ENCODE measurements at places on chromosomes 2 and 18. TPM values are rescaled to one million over a fixed set of nuclear protein-coding genes. Genes with fewer than 3 reads are reported as not detected.
A peak's percentile ranks its signal among the peaks of the same experiment; 100 is the strongest.

DNA sequence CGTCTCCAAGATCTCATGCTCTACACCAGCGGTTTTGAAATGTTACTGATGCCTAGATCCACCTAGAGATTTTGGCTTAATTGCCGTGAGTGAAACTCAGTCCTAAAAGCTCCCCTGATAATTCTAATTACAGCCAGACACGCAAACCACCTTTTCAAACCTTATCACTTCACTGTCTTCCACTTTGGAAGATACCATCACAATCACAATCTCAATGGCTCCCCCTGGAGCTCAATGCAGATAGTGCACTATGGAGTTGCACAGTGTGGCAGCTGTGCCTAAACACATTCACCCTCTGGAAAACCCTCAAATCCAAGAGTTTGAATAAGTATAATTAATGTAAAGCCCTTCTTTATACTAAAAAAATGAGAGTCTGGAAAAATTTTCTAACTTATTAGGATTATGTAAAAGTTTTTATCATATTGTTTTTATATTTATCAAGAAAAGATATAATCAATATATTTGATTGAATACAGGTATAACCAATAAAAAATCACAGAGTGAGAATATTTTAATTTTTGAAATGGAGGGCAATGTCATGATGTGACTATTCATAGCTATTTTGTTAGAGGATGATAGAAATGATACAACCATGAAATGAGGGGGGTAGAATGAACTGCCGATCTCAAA is 102.9 kb upstream of the SLC8A1 start:
- DNase-seq, result peak; percentile 61

GRCh38 chr18:9827793-9828505 is 57.8 kb upstream of the TXNDC2 start:
- DNase-seq, result no peak

DNA sequence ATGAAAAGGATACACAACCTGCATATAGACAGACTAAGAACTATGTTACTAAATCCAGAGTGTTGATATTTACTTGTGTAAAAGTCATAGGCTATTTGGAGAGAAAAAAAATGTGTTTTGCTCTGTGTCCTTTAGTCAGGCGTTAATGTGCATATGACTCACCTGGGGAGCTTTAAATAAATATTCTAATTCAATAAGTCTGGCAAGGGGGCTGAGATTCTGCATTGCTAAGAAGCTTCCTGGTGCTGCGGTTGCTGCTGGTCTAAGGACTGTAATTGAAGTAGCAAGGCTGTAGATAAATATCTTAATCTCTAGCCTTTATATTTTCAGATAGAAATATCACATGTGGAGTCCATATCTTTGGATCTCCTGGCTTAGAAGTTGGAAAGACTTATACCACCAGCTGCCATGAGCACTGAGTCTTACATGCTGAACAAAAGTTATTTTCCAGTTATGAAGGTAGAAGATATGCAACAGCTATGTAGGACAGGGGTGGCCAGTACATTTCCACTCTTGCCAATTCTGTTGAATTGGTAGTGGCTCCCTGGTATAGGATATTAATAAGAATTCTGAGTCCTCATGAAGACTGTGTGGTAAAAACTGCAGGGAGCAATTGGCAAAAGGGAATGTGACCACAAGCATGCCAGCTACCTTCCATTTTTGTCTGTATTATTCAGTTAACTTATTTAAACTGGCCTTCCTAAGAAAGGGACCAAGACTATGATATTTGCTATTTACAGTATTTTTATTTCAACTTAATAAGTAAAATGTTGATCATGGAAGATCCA is 4.8 kb downstream of the SPAG16 start:
- no peak for DNase-seq

DNA sequence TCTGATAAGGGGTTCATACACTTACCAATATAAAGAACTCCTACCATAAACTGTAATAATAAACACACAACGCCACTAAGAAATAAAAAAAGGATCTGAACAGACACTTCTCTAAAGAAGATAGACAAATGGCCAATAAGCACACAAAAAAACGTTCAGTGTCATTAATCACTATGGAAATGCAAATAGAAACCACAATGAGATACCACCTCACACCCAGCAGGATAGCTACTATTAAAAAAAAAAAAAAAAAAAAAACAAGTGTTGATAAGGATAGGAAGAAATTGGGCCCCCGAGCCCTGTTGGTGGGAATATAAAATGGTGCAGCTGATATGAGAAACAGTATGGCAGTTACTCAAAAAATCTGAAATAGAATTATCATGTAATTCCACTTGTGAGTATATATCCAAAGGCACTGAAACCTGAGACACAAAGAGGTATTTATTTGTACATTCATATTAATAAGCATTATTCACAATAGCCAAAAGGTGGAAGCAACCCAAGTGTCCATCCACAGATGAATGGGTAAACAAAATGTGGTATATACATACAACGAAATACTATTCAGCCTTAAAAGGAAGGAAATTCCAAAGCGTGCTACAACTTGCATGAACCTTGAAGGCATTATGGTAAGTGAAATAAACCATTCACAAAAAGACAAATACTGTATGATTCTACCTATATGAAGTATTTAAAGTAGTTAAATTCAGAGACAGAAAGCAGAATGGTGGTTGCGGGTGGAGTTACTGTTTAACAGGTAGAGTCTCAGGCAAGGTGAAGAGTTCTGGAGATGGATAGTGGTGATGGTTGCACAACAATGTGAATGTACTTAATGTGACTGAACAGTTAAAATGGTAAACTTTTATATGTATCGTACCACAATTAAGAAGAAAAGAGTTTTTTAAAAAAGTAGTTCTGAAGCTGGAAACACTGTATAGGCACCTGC is 17.9 kb downstream of the REV1 start:
- no peak for DNase-seq

LIMS4 gene
- 2.4 TPM for total RNA-seq

DNA sequence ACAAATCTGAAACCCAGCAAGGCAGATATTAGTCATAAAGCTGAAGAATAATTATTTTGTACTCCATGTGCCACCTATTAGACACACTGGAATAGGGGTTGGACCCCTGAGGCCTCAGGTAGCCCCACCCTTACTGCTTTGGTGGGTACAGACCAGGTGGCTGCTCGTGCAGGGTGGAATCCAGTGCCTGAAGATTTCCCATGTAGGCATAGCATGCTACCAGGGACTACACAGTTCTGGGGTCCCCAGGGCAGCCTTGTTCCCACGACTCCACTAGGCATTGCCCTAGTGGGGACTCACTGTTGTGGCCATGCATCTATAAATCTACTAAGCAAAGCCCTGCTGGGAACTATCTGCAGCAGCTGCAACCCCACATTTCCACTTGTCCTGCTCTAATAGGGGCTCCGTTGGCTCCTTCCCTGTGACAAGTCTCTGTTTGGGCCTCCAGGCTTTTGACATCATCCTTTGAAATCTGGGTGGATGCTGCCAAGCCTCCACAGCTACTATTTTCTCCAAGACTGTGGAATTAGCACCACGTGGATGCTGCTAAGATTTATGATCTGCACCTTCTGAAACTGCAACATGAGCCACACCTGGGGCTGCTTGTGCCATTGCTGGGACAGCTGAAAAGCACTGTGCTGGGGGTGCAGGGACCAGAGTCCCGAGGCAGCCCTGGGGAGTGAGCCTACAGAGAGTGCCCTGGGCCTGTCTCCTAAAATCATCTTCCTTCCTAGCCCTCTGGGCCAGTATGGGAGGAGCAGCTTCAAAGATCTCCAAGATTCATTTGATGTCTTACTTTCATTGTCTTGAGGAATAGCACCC is 303.8 kb downstream of the FSIP2 start:
- no peak for DNase-seq

LAPTM4A gene
- total RNA-seq, result 177 TPM

DNA sequence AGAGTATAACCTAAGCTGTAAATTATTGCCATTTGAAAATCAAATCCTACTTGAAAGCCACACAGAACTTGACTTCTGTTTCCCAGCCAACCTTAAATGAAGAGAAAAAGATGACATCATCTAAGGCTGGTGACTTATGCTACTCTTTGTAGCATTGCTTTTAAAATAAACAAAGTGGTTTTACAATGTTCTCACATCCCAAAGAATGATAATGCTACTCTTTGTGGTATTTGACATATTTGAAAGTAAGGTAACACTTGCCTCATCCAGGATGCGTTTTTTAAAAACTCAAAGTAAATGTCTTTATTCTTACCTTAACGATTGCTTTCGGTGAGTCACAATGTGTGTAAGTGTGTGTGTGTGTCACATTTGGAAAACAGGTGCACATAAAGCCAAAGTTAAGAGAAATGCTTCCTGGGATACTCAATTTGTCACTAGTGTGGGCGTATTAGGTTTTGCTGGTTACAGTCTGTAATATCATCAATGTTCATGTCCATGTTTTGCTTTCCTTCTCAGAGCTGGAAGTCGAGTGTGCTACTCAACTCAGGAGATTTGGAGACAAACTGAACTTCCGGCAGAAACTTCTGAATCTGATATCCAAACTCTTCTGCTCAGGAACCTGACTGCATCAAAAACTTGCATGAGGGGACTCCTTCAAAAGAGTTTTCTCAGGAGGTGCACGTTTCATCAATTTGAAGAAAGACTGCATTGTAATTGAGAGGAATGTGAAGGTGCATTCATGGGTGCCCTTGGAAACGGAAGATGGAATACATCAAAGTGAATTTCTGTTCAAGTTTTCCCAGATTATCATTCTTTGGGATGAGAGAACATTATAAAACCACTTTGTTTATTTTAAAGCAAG is 2.6 kb downstream of the PMAIP1 start:
- DNase-seq, result no peak

DNA sequence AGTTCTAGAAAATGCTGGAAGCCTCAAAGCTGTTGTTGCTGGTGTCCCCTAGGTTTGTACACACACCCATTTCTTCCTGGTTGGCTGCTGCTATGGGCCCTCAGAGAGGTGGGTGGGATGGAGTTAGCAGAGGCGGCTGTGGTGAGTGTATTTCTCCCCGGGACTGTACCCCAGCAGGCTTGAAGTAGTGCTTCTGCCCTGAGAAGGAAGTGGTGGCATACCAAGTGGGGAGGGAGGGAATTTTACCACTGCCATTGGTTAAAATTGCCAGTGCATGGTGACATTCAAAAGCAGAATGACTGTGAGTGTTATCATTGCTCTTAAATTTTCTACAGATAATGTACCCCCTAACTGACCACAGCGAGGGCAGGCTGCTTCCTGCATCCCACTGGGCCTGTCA is 125.6 kb upstream of the CAPN13 start:
- DNase-seq, result no peak

GRCh38 chr2:42854207-42854818 is 61.9 kb upstream of the HAAO start:
- DNase-seq, result peak; percentile 71

DNA sequence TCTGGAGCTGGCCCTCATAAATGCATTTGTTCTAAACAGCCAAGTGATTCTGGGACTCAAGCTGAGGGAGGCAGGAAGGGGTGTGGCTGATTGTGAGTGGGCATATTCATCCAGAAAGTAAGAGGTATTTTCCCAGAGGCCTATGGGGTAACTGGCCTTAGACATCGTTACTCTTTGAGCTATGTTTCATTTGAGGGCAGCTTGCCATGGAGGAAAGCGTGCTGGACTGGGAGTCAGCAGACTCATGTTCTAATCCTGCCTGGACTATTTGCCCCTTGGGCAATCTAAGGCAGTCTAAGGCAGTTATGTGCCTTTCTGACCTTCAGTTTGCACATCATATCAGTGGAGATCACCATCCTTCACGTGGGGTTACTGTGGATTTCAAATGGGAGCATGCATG is 93.5 kb upstream of the SLC14A2 start:
- DNase-seq, result no peak

- no peak for DNase-seq
Observed at GRCh38 chr2:239341146-239341732, 59.6 kb downstream of the HDAC4 start.

- DNase-seq, result no peak
Observed at GRCh38 chr2:149782572-149782971, 195.0 kb upstream of the MMADHC start.

LGALSL gene
- 14.6 TPM for total RNA-seq

- no peak for DNase-seq
Observed at GRCh38 chr2:172777431-172777830, 41.8 kb downstream of the RAPGEF4 start.

LYG2 gene
- not detected for total RNA-seq

COLEC12 gene
- 8.4 TPM for total RNA-seq

- DNase-seq, result no peak
Observed at GRCh38 chr2:218066926-218067515, 2.0 kb upstream of the RUFY4 start.

- no peak for DNase-seq
Observed at GRCh38 chr2:1324884-1325283, 88.4 kb upstream of the TPO start.

TBC1D8 gene
- 58.3 TPM for total RNA-seq

GRCh38 chr2:237591141-237591881 is 777 bp upstream of the RAB17 start:
- no peak for DNase-seq
